Liver (tissue), 10 donors: ENCODE measurements at places on chromosomes 5 and 9.

DNA sequence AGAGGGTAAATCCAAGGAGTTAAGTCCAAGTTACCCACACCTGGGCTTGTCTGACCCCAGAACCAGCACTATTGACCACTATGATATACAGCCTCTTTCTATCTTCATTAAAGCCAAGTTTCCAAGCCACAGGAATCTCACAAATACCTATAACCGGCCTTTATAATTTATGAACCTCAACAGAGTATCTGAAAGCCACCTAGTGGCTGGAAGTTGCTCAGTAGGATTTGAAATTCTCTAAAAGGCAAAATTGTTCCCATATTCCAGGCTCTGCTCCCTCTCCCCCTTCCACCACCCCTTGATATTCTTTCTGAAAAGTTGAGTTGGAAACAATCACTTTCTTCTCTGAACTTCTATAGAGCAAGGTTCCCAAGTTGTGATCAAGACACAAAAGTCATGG is 106.4 kb upstream of the GPR151 start:
- no peak for DNase-seq

DNA sequence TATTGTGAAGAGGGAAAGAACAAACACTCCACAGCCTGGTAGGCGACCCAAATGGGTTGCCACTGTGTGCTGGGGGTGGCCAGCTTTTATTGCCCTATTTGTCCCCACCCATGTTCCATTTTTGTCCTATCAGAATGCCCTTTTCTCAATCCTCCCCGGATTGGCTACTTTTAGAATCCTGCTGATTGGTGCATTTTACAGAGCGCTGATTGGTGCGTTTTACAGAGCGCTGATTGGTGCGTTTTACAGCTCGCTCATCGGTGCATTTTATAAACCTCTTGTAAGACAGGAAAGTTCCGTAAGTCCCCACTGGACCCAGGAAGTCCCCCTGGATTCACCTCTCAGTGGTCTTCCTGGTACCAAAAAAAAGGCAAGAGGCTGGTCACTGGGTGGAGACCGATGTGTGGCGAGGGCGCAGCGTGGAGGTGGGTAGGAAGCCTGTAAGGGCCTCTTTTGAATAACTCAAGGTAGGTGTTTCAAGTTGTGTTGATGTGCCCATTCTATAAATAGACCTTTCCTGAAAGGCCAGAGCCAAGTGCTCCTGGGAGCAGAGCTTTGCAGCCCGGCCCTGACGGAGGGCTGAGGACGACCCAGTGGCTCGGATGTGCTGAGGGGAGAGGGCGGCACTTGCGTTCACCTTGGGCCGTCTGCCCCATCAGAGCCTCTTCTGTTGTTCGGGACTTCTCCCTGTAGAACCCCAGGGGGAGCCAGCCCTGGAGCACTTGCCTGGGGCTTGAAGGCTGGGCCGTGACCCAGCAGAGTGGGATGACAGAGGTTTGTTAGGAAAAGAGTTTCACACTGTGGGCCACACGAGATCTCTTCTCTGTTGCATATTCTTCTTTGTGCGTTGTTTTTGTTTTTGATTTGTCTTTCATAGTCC is 7.2 kb upstream of the GFPT2 start:
- no peak for DNase-seq

DNA sequence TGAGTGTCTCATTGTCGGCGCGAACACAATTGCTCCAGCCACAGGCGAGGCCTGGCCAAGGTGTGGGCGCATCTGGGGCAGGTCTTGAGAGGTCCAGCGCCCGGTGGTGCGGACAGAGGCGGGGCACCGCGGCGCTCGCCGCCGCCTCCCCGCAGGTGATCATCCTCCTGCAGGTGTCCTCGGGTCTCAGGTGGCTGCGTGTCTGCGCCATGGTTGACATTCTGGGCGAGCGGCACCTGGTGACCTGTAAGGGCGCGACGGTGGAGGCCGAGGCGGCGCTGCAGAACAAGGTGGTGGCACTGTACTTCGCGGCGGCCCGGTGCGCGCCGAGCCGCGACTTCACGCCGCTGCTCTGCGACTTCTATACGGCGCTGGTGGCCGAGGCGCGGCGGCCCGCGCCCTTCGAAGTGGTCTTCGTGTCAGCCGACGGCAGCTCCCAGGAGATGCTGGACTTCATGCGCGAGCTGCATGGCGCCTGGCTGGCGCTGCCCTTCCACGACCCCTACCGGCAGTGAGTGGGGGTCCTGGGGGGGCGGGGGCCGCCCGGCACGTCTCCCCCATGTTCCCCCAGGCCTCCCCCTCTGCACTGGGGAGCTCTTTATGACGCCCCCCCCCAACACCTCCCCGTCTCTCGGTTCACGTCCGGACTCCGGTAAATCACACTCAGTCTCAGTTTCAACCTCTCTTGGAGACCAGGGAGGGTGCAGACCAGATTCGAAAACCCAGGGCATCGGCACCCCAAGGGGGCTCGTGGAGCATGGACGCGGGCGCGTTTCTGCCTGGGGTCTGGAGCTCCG is 446 bp downstream of the NXNL2 start:
- no peak for DNase-seq

DNA sequence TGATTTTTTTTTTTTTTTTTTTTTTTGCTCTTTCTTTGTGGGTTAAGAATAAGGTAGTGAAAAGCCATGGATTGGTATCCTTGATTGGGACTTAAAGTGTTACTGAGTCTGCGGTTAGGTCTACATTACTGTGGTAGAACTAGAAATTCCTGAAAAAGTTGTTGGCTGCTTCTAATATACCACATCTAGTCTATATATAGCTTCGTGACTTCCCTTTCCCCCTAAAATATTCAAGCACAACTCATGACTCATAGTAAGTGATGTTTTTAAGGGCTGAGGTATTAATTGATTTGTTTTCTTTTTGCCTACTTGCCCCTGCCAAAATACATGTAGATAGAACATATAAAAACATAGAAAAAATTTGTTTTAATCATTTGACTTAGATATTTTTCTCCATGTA is 247.6 kb downstream of the TMEM232 start:
- no peak for DNase-seq

- no peak for DNase-seq
These were observed 37.3 kb upstream of the TMEM252 start for GRCh38 chr9:68577774-68578591.

DNA sequence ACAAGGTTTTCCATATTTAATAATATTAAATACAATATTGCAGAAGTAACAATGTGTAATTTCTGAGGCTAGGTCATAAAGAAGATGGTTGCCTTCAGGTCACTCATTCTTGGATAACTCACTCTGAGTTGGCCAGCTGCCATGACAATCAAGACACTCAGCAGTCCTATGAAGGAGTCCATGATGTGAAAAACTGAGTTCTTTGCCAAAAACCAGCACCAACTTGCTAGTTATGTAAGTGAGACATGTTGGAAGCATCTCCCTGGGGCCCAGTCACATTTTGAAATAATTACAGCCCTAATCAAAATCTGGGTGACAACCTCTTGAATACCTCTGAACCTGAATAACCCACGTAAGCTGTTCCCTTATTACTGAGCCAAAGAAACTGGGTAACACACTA is 453.2 kb downstream of the CDH18 start:
- no peak for DNase-seq

DNA sequence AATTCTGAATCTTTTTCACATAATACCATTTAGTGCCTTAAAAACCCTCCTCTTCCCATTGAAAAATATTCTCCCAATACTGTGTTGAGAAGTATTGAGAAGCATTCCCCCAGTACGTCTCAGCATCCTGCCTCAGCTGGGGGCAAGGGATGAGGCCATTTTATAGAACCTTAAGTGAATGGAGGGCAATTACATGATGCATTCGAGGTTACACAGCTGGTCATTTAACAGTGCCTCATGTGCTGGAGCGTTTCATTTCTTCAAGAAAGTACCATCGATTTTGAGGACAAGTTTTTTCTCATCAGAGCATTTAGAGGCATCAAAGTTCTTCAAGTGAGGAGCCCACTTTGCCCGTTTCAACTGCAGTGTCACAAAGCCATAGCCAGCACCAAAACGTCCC is 135.6 kb downstream of the DOCK2 start:
- DNase-seq, result no peak

- DNase-seq, result no peak
These were observed 35.3 kb upstream of the ICE1 start for GRCh38 chr5:5387192-5387591.

DNA sequence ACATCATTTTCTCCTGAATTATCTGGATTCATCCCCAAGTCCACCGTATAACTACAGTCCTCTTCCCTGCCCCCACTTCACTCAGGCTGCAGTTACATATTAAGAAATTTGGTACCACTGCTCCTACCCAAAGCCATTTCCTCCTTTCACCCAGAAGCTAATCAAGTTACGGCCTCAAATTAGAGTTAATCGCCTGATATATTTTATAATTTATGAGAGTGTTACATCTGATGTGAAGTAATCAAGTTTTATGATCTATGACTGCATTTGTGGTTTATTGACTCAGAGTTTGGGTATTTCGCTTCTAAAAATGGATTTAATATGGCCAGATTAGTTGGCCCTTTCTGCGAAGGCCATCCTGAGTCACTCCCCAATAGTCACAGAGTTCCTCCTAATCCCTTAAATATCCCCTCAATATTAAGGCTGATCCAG is 223.6 kb upstream of the KIF2A start:
- DNase-seq, result no peak

GRCh38 chr9:137214620-137215019 is 7.4 kb downstream of the RNF208 start:
- DNase-seq, result no peak

GRCh38 chr9:132239999-132240840 is 78.4 kb downstream of the NTNG2 start:
- no peak for DNase-seq

DNA sequence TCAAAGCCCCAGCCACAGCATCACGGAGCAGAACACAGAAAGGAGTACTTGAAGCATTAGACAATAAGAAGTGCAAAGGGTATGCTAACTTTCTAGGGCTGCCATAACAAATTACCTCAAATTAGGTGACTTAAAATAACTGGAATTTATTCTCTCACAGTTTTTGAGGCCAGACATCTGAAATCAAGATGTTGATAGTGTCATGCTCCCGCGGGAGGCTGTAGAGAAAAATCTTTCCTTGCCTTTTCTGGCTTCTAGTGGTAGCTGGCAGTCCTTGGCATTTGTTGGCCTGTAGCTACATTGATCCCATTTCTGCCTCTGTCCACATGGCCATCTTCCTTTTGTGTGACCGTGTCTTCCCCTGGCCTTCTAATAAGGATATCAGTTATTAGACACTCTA is 51.9 kb upstream of the SPDL1 start:
- no peak for DNase-seq

GRCh38 chr9:124617477-124618141 is 110.4 kb upstream of the NR5A1 start:
- peak; percentile 85 for DNase-seq

DNA sequence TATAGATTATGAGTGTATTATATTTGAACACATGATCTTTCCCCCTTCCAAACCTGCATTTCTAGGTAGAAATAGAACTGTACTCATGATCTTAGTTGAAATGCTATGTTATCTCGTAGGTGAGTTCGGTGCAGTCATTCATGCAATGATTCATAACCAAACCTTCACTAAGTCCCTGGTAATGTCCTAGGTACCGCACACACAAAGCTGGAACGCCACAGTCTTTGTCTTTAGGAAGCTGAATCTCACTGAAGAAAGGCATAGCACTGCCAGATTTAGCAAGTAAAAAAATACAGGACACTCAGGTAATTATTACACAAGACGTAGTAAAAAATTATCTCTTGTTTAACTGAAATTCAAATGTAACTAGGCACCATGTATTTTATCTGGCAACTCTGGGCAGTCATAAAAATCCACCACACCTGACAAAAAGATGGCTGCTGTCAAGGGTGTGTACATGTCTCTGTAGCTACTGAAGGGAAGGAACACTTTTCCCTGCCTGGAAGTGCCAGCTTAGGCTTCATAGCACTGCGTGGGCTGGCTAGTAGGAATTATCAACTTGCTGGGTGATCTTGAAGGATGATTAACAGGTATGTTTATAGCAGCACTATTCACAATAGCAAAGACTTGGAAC is 28.0 kb upstream of the TXN start:
- DNase-seq, result no peak

- no peak for DNase-seq
These were observed 183.7 kb downstream of the PDE4D start for GRCh38 chr5:59709846-59710245.

GRCh38 chr9:130425741-130426466 is 18.9 kb upstream of the ASS1 start:
- DNase-seq, result no peak

GRCh38 chr5:25862276-25862675 is 1176.1 kb downstream of the CDH9 start:
- DNase-seq, result no peak

- no peak for DNase-seq
These were observed 476.7 kb downstream of the CTNND2 start for GRCh38 chr5:11427569-11427968.

- DNase-seq, result no peak
These were observed at the start of gene LRRC14B for GRCh38 chr5:191036-191948. Gene LRRC14B (plus strand): TSS chr5:191495. CDS start chr5:191539, 44 bp downstream.
